ENCODE measurements at places on chromosomes 6 and 20. TPM values are rescaled to one million over a fixed set of nuclear protein-coding genes. Genes with fewer than 3 reads are reported as not detected.

Gene FNDC1
- total RNA-seq = not detected

DNA sequence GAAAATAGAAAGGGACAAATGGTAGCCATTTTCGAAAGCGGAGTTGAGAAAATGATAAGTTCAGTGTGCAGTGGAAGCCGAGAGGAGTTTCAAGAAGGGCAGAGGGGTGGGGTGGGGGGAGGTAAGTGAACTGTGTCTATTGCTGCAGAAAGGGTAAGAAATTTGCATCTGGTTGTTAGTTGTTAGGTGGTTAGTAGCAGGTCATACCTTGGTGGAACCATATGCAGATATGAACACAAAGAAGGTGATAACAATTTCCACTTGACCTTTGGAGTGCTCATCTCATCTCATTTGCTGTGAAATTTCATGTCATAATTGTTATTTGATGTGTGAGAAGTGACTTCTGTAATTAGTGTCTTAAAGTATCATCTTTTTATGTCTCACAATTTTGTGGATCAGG is 288.2 kb downstream of the QKI start:
- no peak for DNase-seq

DNA sequence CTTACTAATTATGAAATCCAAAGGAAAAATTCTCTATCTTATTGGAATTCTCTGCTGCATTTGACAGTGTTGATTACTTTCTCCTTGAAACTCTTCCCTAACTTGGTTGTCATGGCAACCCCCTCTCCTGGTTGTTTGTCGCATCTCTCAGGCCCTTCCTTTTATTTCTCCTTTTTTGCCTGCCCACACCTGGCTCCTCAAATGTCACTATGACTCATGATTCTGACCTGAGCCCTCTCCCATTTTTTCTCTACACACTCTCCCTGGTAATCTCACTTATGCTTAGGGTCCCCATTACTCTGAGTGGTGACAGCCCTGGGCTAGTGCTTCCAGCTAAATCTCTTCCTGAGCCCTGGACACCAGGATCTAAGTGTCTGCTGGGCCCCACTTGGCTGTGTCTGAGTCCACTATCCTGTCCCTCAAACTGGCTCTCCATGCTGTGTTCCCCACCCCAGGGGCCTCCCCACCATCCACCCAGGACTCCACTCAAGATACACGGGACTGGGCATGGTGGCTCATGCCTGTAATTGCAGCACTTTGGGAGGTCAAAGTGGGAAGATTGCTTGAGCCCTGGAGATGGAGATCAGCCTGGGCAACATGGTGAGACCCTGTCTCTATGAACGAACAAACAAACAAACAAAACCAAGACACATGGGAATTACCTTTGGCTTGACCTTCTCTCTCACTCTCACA is 16.5 kb upstream of the NNAT start:
- DNase-seq = peak; percentile 13

- no peak for DNase-seq
Measured at GRCh38 chr6:41673704-41674000, 35.4 kb downstream of the MDFI start.

DNA sequence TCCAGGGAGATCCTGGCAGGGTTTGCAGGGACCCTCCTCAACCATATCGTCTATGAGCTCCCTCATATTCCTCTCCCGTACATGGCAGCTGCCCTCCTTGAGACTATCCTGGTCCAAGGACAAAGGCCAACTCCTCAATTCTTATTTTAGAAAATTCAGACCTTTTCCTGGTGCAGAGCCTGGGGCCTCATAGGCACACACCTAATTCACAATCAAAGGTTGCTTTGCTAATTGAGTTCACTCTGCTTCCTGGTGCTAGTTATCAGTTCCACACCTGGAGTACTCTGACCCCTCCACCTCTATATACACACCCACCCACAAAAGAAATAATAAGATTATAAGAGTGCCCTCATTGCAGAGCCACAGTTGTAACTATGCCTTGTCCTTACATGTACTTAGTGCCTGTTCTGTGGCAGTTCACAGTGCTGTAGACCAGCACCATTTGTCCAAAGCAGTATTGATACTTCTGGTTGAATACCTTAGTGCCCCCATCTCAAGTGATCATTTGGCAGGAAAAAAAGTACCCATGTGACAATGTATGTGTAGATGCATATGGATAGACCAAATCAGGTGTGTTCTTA is 38.7 kb downstream of the GSS start:
- no peak for DNase-seq

GRCh38 chr6:116221067-116221466 is 32.8 kb downstream of the TSPYL4 start:
- peak; percentile 15 for DNase-seq

DNA sequence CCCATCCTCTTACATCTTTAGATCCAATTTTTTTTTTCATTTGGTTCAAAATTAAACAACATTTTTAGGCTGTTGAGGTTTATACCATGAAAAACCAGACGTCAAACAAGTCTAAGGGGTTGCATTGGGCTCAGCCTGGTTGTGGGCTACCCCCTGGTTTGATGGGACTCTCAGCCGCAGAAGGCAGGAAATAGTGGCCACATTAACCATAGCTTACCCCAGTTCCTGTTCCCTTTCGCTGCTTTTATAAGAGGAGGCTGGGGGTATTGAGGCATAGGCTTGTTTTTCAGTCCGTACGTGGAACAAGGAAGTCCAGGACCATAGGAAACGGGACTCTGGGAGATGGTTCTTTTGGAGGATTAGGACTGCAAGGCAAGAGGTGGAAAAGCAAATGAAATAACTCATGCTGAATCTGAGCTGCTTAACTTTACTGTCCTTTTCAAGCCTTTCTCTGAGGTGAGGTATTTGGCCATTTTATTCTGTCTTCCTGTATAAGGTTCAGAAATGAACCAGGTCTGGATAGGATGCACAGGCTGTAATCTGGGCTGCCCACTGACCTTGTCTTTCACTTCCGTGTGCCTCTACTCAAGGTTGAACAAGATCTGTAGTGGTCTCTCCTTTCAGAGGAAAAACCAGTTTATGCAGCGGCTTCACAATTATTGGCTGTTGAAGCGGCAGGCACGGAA is 7.7 kb downstream of the BRPF3 start:
- DNase-seq = no peak

Gene LRRC73
- under 0.01 TPM for total RNA-seq

Gene SEL1L2
- not detected for total RNA-seq

Gene ADA
- total RNA-seq = 6.9 TPM

GRCh38 chr20:36887752-36888090 is 11.8 kb downstream of the TLDC2 start:
- DNase-seq = no peak

Gene KHDC1L
- total RNA-seq = not detected

GRCh38 chr6:142356201-142356883 is 54.5 kb downstream of the ADGRG6 start:
- peak; percentile 50 for DNase-seq

Gene NTSR1
- 0.56 TPM for total RNA-seq

- DNase-seq = no peak
Measured at GRCh38 chr6:158086054-158086503, 82.0 kb downstream of the SERAC1 start.

- DNase-seq = no peak
Measured at GRCh38 chr6:87922947-87923330, 124.7 kb upstream of the SPACA1 start.

Gene PERP
- total RNA-seq = 7.7 TPM

DNA sequence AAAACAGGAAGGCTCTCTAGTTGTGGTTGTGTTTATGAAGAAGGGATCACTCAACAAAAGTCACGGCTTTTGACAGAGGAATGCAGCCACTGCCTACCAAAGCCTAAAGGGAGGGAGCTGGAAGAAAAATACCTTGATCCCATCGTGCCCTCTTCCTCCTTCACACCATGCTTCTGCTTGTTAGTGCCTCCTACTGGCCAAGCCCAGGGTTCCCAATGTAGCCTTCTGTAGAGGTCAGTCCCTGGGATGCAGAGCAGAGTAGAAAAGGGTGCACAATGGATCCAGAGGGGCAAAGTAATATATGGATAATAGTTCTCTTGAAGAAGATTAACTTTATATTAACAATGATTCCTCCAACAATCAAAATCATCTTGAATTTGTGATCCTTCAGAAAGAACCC is 293.5 kb upstream of the FERMT1 start:
- DNase-seq = no peak

- DNase-seq = no peak
Measured at GRCh38 chr6:89956182-89956581, 61.9 kb downstream of the GJA10 start.

DNA sequence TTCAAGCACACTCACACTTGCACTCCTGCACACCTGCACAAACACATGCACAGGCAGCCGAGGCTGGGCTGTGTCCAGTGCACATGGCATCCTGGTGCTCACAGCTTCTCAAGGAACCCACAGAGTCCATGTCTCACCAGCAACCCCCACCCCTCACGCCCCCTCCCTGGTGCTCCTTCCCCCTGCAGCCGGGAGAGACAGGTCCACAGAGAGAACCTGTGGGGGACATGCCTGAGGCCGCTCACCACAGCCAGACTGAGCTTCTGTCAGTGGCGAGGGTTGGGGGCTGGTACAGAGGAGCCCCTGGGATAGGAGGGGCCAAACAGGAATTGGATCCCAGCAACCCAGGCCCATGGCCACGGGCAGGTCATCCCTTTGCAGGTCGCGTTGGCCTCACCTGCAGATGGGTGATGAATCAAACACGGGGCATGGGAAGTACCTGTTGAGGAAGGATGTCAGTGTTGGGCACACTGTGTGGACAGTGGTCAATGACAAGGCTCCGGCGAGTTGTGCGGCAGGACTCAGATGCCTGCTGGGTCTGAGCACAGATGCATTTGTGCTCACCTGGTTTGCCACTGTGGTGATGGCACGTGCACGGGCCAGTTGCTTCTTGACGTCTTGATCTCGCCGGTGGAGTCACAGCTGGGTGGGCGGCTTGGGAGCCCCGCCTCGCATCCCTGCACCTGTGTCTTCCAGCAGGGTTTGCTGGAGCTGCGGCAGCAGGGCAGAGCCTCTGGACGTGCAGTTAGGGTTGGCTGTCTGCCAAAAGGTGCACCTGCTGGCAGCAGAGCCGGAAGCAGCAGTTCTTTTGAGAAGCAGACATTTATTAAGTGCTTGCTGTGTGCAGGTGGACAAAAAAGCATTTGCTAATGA is 113.0 kb downstream of the ERMARD start:
- no peak for DNase-seq

Gene ESR1
- not detected for total RNA-seq

GRCh38 chr6:119938752-119939151 is 589.2 kb upstream of the MAN1A1 start:
- DNase-seq = no peak

Gene MYB
- 0.90 TPM for total RNA-seq

Gene ARG1
- total RNA-seq = not detected

Measured in IMR-90 (cell line).